ENCODE measurements at places on chromosomes 11 and 22.

DNA sequence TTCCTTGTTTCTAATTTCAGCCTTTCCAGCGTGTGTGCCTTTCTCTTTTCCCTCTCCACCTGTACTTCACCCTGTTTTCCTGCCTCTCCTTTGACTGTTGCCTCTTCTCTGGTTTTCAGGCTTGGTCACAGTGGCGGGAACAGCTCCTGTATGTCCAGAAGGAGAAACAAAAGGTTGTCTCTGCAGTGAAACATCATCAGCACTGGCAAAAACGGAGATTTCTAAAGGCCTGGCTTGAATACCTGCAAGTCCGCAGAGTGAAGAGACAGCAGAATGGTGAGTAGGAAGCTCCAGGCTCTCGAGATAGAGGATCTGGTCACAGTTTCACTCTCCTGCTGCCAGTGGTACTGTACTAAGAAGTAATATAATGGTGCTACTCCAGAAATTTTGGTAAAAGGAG, 76.6 kb downstream of the SFI1 start:
- DNase-seq = no peak

- no peak for DNase-seq
Observed at GRCh38 chr22:41787331-41787730, 13.1 kb upstream of the CCDC134 start.

DNA sequence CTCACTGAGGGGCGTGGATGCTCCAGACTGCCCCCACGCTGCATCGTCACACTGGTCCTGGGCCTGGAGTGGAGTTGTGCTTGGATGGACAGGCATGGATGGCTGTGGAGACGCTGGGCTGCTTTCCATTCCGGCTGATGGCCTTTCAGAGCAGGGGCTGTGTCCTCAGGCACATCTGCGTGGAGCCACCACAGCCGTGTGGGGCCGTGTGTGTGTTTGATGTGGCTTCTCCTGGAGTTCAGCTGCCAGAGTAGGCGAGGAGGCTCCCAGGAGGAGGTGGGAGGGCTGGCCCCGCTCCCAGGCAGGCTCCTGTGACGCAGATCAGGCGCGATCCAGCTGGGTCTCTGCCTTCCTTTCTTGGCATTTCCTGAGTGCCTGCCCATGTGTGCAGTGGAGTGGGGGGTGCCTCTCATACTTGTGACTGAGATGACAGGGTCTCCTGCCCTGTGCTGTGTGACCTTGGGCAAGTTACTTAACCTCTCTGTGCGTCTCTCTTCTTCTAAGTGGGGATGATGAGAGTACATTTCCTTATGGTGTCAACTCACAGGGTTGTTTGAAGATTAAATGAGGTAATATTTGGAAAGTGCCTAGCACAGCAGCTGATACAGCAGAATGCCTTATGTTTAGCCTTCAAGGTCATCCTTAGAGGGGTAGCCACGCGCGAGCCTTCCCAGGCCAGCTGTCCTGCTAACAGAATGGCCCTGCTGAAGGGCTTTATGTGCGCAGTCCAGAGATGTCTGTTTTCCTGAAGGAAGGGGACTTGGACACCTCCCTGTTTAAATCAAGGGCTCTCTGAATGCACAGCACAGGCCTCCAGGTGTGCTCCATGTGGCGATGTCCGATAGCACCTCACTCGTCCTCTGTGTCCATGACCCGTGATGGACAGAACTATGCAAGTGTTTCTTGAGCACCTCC, 33.5 kb downstream of the GLB1L2 start:
- DNase-seq = no peak

- no peak for DNase-seq
Observed at GRCh38 chr11:58564231-58564630, 11.4 kb downstream of the LPXN start.

DNA sequence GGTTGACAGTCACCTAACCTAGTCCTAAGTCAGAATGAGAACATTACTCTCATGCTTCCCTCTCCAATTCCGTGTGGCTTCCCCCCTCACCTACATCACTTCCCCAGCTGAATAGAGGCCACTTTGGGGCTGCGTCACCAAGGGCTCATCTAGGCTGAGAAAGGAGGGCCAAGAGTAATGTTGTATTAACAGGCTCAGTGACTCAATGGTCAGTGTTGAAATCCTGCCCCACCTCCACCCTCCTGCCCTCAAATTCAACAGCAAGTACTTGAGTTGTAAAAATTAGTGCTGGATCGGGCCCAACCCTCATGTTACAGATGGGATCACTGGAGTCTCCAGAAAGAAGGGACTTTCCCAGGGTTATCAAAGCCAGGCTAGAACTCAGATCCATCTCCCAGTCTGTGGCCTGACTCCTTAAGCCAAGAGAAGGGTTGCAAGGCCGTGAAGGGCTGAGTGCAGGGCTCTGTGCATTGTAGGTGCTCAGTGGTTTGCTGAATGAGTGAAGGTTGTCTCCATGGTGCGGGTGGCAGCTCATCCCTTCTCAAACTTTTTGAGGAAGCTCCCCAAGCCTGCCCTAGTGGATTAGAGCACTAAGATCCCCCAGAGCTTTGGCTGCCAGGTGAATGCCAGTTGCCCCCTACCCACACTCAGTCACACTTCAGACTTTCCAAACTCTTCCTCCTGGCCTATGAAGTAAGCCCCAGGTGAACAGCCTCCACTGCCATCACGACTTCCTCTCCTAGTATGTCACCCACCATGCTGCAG, 3.2 kb downstream of the DGAT2 start:
- no peak for DNase-seq

Data from activated naive CD8-positive, alpha-beta T cell treated with anti-CD3 and anti-CD28 coated beads, Interleukin-2, amount 50 U/mL, for 16 hours (primary cell).